ENCODE measurements at places on chromosomes 3 and 15.

DNA sequence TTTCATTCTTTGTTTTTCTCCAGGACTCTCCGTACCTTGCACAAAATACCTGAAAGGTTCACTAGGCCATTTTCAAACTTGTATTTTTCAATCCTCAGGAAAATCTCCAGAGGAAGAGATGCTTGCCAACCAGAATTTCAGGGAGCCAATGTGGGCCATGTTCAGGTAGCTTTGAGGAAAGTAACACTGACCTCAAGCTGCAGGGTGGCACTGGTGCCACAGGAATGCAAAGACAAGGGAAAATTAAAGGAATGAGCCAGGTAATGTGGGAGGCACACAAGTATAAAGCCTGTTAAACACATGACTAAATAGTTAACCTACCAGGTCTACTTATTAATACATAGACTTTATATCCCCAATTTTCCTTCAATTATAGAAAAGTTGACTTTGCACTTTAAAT is 51.9 kb upstream of the GAP43 start:
- no peak for DNase-seq

DNA sequence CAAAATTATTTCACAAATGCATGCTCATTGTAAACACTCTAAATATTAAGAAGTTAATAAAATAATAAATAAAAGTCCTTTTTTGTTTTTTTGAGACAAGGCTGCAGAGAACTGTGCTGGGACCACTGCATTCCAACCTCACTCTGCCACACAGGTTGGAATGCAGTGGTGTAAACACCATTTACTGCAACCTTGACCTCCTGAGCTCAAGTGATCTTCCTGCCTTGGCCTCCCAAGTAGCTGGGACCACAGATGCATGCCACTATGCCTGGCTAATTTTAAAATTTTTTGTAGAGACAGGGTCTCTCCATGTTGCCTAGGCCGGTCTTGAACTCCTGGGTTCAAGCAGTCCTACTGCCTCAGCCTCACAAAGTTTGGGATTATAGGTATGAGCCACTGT is 578.4 kb downstream of the ZIC1 start:
- DNase-seq, result no peak

DNA sequence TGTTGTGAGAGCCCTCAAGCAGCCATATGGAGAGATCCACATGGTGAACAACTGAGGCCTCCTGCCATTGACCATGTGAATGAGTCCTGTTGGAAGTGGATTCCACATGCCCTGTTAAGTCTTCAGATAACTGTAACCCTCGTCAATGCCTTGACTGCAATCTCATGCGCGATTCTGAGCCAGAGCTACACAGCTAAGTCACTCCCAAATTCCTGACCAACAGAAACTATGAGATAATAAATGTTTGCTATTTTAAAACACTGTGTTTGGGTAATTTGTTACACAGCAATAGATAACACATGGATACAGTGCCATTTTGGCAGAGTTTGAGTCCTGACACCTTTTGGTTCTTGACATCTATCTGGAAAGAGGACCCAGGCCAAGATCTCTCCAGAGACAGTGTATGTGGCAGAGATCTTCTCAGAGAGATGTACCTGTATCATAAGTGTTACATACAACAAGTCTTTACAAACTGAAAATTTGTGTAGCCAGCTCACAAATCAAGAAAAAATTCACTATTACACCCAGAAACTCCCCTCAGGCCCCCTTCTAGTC is 34.5 kb upstream of the BNC1 start:
- no peak for DNase-seq

GRCh38 chr15:40044717-40045571 is 6.0 kb upstream of the SRP14 start:
- DNase-seq, result peak; percentile 86

DNA sequence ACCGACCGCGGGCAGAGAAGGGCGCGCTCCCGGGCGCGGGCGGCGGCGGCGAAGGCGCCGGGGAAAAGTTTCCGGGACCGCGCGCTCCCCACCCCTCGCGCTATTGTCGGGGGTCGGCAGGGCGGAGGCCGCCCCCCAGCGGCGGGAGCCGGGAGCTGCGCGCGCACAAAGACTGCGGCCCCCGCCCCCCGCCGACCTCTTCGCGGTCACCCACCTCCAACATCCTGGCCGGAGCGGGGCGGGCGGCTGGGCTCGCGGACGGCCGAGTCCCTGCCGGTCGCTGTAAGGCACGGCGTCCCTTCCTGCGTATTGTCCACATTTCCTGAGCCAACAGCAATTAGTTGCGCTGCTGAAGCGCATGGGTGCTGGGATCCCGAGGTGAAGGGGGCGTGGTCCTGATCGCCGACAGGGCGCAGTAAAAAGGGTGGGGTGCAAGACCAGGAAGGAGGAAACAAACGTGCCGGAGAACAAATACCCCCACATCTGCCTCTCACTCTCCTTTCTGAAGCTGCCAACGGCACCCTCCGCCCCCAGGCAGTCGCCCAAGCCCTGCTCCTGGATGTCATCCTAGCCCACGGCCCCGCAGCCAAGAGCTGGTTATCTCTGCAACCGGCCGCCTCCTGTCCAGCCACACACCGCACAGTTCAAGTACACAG is at the start of gene TMEM44:
TMEM44 (minus strand) TSS at position 71 of the 656 bp plus-strand sequence. CDS start 204 bp downstream, outside the sequence.
- DNase-seq, result peak; percentile 49

- DNase-seq, result no peak
Measured at GRCh38 chr3:113212844-113213375, 1.6 kb downstream of the BOC start.

DNA sequence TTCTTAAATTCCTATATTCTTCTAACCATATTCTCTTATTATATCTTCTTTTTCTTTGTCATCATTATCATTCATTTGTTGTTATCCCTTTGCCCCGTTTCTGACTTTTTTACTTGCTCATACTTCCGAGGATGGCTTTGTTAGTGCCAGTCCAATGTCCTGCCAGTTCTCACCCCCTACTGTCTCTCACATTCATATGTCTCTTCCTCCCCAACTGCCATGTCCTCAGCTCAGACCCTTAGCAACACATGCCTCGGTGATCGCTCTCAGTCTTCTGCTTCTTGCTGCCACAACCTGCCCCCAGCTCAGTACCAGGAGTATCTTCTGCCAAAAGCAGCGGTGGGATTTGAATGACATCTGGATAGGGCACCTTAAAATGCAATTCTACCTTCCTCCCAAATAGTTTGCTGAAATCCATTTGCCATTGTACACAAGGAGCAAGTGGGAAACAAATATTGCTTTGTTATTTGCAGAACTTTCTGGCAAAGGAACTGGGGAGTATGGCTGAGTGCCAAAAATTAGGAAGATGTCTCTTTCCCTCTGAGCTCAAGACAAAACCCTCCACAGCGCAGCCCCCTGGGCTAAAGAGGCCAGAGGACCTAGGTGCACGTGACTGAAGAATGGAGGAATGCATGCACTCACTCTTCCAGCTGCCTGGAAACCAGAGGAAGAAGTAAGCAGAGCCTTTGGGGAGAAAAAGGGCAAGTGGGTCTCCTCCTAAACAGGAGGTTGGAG is 57.7 kb upstream of the CTNNB1 start:
- DNase-seq, result no peak

- DNase-seq, result no peak
Measured at GRCh38 chr3:4766716-4767499, 212.3 kb upstream of the BHLHE40 start.

- DNase-seq, result no peak
Measured at GRCh38 chr3:27930052-27930602, 208.0 kb upstream of the EOMES start.

DNA sequence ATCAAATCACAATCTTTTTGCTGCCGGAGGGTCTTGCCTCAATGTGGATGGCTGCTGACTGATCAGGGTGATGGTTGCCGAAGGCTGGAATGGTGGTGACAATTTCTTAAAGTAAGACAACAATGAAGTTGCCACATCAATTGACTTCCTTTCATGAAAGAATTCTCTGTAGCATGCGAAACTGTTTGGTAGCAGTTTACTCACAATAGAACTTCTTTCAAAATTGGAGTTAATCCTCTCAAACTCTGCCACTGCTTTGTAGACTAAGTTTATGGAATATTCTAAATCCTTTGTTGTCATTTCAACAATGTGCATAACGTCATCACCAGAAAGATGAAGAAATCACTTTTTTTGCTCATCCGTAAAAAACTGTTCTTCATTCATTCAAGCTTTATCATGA is 65.8 kb downstream of the B3GNT5 start:
- no peak for DNase-seq

DNA sequence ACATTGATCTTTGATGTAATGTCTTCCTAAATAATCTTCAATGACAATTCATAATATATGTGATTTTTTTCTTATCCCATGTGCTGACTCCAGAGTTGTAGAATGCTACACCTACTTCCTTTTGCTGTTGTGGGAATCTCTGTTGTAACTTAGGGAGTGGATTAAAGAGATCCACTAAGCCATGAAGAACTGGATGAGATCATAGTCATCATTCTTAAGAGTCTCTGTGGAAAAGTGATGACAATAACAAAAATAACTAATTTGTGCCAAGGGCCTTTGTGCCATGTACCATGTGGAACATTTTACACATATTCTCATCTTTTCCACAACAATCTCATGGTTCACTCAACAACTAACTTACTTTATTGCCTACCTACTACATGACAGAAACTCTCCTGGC is 162.9 kb upstream of the PDZRN3 start:
- DNase-seq, result no peak

DNA sequence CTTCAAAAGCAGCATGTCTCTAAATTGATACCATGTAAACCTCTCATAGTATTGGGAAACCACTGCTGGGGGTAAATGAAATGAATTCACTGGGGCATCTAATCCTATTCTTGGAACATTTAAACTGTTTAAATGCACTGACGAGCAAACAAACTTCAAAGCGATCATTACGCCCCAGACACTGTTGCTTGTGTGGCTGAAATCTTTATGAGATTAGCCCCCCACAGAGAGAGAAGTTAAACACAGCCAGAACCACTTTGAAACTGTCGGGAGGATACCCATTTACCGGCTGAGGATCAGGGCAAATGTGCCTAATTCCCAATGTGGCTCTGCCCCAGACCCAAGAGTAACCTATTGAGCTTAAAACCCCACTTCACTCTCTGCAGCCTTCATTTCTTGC is 308.4 kb upstream of the CDIN1 start:
- no peak for DNase-seq

DNA sequence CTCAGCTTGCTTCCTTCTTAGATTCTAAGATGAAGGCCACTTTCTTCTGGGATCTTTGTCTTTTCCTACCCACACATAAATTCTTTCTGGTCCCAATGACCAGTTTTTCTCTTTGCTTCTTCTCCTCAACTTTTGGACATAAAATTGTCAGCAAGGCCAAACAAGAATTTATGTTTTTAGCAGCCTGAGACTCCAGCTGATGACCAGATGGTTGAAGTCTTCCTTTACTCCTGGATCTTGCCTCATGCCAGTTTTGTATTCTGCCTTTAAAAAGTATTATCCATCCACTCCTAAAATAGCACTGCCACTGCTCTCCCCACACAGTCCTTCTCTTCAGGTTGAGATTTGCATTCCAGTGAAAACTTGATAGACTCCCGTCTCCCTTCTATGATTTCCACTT is 236.0 kb downstream of the VPS13C start:
- DNase-seq, result no peak

DNA sequence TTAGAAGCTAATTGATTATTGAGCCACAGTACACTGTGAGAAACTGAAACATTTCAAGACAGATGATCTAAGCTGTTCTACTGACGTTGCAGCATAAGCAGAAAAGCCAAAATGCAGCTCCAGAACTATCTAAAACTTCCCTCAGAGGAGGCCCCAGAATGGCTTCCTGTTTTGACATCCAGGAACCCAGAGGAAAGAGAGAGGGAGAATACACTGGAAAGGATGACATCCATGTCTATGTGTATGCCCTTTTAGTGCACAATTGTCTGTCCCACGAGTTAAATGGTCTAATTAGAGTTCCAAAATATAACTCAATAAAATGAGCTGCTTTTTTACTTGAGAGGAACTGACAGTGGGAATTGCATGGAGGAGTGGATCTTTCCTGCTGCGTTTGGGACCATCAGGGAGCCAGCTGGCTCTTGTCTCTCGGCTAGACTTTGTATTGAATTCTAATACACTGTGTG is 688.1 kb downstream of the ZNF385D start:
- no peak for DNase-seq
